Nephron progenitor cell (in vitro differentiated cells): ENCODE measurements at places on chromosomes 12 and 14.

DNA sequence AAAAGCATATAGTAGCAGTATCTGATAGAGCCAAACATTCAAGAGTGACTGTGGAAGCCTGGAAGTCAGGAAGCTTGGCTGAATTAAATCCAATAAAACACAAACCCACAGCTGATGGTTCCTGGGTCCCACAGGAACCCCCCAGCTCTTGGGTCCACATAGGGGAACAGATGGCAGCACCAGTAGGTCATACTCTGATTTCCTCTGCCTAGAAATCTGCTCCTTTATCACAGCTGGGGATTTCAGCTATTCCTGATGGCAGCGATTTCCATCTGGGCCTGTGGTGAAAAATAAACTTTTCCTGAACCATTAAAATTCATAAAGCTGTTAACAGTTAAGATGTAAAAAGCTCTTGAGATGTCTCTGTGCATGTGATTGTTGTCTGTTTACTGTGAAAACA lies 202.0 kb upstream of the FRMD6 start:
- no peak for DNase-seq

GRCh38 chr12:29334937-29335336 lies 46.0 kb downstream of the ERGIC2 start:
- no peak for DNase-seq

DNA sequence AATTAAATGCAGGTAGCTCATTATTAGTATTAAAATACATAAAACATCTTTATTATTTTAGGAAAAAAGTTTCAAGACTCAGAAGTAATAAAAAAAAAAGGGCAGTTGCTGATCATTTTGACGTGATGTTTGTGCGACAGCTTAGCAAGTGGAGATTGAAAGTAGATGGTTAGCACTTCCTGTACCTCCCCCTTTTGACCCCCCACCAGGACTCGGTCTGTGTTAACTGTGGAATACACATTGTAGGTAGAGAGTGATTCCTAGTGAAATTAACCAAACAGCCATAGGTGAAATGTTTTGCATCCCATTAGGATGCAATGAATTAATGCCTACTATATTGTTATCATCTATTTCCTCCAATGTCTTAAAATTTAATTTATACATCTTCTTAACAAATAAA lies 120.8 kb downstream of the SLC5A8 start:
- no peak for DNase-seq

- no peak for DNase-seq
Measured at GRCh38 chr12:23350808-23351207, 598.7 kb downstream of the SOX5 start.

DNA sequence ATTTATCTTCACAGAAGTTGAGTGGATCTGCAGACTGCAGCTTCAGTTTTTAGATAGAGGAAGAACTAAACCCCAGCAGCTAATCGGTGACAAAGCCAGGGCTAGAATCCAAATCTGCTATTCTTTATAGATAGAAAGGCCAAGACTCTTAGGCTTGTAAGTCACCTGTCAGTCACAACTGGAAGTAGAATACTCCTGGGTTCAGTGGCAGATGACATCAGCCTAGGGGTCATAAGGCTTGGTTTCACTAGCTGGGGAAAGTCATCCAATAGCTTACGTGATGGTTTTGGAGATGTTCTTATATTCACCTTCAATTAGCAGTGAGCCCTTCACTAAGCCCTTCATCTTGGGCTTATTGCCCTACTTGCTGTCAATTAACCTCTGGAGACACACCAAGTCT lies 93.4 kb downstream of the APAF1 start:
- no peak for DNase-seq

- no peak for DNase-seq
Measured at GRCh38 chr14:89402363-89402762, 14.7 kb downstream of the FOXN3 start.
